ENCODE measurements at places on chromosomes 1 and 21.

GRCh38 chr1:181779343-181779742 lies 282.2 kb downstream of the ZNF648 start:
- no peak for DNase-seq

- DNase-seq = no peak
Measured at GRCh38 chr21:19590044-19590443, 1186.5 kb upstream of the TMPRSS15 start.

GRCh38 chr1:209291715-209292114 lies 291.8 kb upstream of the CAMK1G start:
- DNase-seq = no peak

- DNase-seq = no peak
Measured at GRCh38 chr1:14552246-14552965, 46.1 kb upstream of the KAZN start.

DNA sequence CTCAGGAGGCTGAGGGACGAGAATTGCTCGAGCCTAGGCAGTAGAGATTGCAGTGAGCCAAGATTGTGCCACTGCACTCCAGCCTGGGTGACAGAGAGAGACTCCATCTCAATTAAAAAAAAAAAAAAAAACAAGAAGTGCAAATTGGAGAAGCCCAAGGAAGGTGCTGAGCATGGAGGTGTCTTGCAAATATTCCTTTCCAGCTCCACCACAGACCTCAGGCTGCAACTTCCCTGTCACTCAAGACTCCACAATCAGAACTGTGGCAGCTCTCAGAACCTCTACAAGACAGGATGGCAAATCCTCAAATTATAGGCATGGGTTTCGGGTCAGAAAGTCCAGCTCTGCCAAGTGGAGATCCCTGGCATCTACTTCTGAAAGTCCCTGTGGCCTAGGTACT lies 104.4 kb upstream of the TIAM1 start:
- no peak for DNase-seq

GRCh38 chr1:151981178-151981525 lies 12.5 kb downstream of the S100A10 start:
- no peak for DNase-seq

DNA sequence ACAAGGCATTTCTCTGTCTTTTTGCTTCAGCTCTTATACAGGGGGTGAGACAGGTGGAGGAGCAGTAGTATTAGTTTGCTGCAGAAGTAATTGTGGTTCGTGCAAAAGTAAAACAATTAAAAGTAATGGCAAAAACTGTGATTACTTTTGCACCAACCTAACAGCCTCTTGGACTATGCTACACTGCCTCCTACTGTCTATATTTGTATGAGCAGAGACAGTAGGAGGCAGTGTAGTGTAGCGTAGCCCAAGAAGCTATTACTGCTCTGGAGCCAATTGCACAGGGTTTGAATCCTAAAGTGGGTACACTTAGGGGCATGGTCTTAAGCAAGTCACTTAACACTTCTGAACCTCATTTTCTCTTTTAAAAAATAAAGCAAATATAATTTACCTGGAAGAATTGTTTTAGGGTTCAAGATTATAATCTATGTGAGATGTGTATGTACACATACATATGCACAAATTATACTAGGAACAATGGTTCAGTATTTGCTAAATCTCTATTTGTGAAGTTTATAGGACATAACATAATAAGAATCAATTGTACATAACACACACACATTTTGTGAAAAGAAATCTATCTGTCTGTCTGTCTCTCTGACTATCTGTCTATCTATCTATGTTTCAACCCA lies 103.8 kb downstream of the BRINP3 start:
- DNase-seq = no peak

DNA sequence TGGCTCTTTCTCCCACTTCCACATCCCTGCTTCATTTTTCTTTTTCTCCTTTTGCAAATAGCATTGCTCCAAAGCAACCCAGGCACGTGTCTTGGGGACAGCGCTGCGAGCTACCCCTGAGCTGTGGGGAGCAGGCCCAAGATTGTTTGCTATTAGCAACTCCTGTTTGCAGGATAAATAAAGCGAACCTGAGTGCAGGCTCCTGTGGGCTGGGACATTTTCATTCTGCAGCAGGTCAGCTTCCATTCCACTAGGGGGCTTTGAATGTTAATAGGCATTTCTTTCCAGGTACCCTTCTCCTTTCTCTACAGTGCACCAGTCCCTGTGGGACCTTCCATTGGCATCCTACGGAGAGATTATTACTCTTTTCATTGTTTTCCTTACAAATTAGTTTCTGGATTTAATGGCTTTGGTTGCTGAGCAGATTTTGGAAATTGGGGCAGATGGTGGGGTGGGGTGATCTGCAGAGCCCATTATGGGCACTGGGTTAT lies 54.0 kb downstream of the OLFML3 start:
- no peak for DNase-seq

- DNase-seq = no peak
Measured at GRCh38 chr21:45136927-45137611, 62.7 kb downstream of the ADARB1 start.

DNA sequence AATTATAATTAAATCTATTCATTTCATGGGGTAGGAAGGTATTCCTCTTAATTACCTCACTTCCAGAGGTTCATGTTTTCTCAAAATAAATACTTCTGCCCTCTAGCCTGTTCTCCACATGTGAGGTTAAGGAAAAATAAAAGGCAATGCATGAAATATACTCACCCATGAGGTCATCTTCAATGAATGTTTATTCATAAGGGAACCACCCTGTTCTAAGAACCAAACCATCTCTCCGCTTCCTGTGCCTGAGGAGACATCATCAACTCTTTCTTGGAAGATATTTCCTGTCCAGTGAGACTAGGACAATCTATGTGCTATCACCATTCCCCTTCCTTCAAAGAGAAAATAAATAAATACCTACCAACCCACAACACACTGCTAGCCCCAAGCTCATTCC lies 513.7 kb upstream of the PLXNA2 start:
- DNase-seq = no peak

- DNase-seq = no peak
Measured at GRCh38 chr1:112905395-112906149, 50.4 kb downstream of the SLC16A1 start.

- DNase-seq = no peak
Measured at GRCh38 chr1:231541842-231542241, 13.4 kb downstream of the TSNAX start.

DNA sequence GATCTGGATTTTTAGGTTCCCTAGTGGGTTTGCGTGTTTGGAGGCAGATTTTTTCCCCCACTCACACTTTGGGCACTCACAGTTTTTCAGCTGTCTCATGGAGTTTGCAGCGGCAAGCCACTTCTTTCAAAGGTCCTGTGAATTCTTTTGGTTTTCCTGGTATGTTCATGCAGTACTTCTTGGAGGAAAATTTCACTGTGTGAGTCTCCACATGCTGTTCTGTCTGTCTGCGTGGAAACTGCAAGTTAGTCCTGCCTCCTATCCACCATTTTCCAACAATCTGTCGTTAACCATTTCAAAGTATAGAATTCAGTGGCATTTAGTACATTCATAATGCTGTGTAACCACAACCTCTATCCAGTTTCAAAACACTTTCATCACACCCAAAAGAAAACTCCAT lies 793 bp upstream of the FMO1 start:
- DNase-seq = no peak

- no peak for DNase-seq
Measured at GRCh38 chr21:42094811-42095210, 23.7 kb downstream of the UMODL1 start.

- DNase-seq = no peak
Measured at GRCh38 chr1:34050709-34051485, 114.1 kb downstream of the CSMD2 start.

DNA sequence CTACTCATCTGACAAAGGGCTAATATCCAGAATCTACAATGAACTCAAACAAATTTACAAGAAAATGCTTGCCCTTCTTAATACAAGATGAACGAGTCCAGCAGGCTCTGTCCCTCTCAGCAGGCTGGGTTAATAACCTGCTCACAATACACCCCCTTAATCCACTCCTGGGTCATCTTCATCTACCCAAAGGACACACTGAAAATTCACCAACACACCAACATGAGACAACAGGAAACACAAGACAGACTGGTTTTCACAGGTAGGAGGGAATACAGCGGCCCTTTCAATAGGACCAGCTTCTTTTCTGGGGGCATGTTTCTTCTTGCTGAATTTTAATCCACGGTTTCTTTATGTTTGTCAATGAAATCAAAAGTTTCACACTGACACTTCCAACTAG lies 44.6 kb downstream of the SUSD4 start:
- DNase-seq = no peak

GRCh38 chr1:115671176-115671934 lies 29.6 kb downstream of the VANGL1 start:
- no peak for DNase-seq

- DNase-seq = no peak
Measured at GRCh38 chr1:41742219-41742618, 176.5 kb downstream of the HIVEP3 start.

DNA sequence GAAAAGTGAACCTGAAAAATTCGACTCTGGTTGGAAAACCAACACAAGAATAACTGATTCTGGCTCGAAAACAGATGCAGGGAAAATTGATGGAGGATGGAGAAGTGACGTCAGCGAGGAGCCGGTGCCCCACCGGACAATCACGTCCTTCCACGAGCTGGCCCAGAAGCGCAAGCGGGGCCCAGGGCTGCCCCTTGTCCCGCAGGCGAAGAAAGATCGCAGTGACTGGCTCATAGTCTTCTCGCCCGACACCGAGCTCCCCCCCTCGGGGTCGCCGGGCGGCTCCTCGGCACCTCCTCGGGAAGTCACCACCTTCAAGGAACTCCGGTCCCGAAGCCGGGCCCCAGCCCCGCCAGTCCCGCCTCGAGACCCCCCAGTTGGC lies 1.9 kb downstream of the RUSC1 start:
- no peak for DNase-seq

DNA sequence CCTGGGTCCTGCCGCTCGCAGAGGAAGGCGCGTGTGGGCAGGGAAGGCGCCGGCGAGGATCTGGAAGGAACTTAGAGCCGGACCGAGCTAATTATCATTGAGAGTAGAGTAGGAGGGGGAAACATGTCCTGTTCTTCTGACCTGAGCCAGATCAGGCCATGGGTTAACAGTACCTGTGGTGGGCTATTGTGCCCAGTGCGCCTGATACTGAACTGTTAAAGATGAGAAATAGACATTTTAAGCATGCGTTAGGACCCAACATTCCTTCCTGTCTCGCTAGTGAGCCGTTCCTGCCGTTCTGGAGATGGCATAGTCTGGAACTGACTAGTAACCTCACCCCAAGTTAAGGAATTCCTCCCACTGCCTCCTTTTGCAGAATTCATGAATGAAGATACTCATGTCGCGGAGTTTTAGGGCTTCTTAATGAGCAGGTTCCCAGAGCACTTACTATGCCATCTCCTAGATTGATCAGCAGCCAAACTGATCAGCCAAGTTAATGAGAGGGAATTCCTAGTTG lies 870 bp downstream of the STRIP1 start:
- no peak for DNase-seq

- no peak for DNase-seq
Measured at GRCh38 chr1:8497210-8497819, 179.4 kb downstream of the SLC45A1 start.

GRCh38 chr1:160086456-160086892 lies 5.1 kb downstream of the KCNJ9 start:
- DNase-seq = no peak

- DNase-seq = no peak
Measured at GRCh38 chr1:225554216-225554812, 98.6 kb downstream of the ENAH start.

- DNase-seq = no peak
Measured at GRCh38 chr1:224160171-224160682, 22.8 kb upstream of the DEGS1 start.

- DNase-seq = no peak
Measured at GRCh38 chr1:109307274-109308021, 637 bp upstream of the MYBPHL start.

DNA sequence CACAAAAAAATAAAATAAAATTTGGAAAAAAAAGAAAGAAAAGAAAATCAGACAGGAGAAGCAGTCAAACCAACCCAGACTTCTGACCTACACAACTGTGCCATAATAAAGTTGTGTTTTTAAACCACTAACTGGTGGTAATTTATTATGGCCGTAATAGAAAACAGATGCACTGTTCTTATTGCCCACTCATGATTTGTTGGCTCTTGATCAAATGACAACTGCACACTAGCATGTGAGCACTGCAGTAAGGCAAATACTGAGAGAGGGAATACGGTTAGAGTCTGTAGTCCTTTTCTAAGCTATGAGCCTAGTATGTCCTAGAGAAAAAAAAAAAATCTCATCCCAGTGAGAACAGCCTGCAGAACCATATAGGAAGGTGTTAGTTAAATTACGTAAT lies 61.2 kb upstream of the TNR start:
- no peak for DNase-seq

- DNase-seq = no peak
Measured at GRCh38 chr1:77989744-77990143, 10.9 kb upstream of the FUBP1 start.

DNA sequence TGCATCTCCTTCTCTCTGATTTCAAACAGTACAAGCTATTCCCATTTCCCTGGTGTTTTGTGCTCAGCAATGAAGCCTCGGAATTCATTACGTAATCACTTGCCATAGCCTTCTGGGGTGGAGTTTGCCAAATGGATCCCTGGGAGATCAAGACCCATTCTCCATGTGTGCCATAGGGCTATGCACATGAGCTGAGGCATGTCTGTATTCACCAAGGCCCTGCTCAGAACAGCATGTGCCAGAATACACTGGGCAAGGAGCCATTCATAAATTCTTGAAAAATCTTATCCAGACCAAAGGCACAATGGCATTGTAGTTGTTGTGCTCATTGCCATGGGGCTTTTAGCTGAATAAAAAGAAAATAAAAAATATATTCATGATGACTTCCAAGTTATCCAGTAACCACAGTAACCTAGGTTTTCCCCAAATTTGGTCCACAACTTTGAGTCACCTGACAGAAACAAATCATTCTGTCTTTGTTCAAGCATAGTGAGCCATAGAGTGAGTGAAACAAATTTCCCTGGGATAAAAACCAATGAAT lies 53.0 kb downstream of the CRB1 start:
- no peak for DNase-seq

DNA sequence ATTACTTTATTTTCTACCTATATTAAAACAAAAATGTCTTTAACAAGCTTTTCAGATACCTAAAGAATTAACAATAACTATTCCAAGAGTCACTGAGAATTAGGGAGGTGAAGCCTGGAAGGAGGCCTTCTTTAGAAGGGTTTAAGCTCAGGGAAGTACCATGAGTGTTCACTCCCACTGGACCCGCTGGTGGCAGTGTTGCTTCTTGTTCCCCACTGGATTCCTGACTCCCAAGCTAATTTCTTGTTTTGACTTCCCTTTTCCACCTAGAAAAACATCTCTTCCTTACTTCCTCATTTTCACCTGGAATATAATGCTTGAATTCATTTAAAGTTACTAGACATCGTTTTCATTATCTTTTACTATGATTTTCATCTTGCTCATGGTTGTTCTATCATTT lies 264.2 kb downstream of the HMCN1 start:
- no peak for DNase-seq

DNA sequence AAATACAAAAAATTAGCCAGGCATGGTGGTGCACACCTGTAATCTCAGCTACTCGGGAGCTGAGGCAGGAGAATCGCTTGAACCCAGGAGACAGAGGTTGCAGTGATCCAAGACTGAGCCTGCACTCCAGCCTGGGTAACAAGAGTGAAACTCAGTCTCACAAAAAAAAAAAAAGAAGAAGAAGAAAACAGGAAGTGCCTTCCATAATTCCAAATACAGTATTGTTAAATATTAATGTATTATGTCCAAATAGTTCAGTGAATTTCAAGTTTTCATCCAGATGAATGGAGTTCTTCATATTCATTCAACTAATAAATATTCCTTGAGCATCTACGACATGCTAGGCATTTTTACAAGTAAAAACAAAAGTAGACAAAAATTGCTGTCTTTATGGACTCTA lies 33.3 kb downstream of the PLEKHO1 start:
- no peak for DNase-seq
